ENCODE measurements at places on chromosomes 4 and X. TPM values are rescaled to one million over a fixed set of nuclear protein-coding genes. Genes with fewer than 3 reads are reported as not detected.

The TMEM187 gene
- total RNA-seq = 4.6 TPM

The GAGE12F gene
- not detected for total RNA-seq

The PABPC1L2B gene
- total RNA-seq = not detected

The ZCCHC18 gene
- 0.76 TPM for total RNA-seq

The SFRP2 gene
- total RNA-seq = not detected

The DAPP1 gene
- 38.8 TPM for total RNA-seq

The SHOX gene
- total RNA-seq = not detected

The APBB2 gene
- 11.0 TPM for total RNA-seq

The DCAF8L2 gene
- total RNA-seq = not detected

The MCF2 gene
- 0.52 TPM for total RNA-seq

The UGT2B11 gene
- total RNA-seq = not detected

The ATP1B4 gene
- not detected for total RNA-seq

The SPATA4 gene
- not detected for total RNA-seq

The BEND4 gene
- 0.47 TPM for total RNA-seq

The SLITRK4 gene
- not detected for total RNA-seq

The PAGE1 gene
- total RNA-seq = not detected

The ATP8A1 gene
- total RNA-seq = 18.2 TPM

The VSIG1 gene
- total RNA-seq = not detected

The GPM6B gene
- not detected for total RNA-seq

The MEPE gene
- total RNA-seq = not detected

The BMPR1B gene
- not detected for total RNA-seq

The CYLC1 gene
- total RNA-seq = not detected

The VEGFD gene
- total RNA-seq = not detected

The MAGEB3 gene
- not detected for total RNA-seq

The SYTL4 gene
- total RNA-seq = not detected

The CT45A6 gene
- total RNA-seq = not detected

The SLC10A4 gene
- 0.10 TPM for total RNA-seq

The AFF2 gene
- 1.5 TPM for total RNA-seq

The RASGEF1B gene
- 3.6 TPM for total RNA-seq

The TMEM271 gene
- not detected for total RNA-seq

The GABRG1 gene
- not detected for total RNA-seq

The CT83 gene
- not detected for total RNA-seq

The PDCL2 gene
- total RNA-seq = not detected

The SOWAHD gene
- 0.21 TPM for total RNA-seq

The CCDC120 gene
- 5.1 TPM for total RNA-seq

The POU3F4 gene
- total RNA-seq = not detected

The ATP5ME gene
- total RNA-seq = 217 TPM

The CT45A2 gene
- not detected for total RNA-seq

The ANKRD50 gene
- total RNA-seq = 0.12 TPM

The IL21 gene
- total RNA-seq = 138 TPM

The MOB1B gene
- 23.1 TPM for total RNA-seq

The RHOH gene
- 111 TPM for total RNA-seq

The KCND1 gene
- total RNA-seq = 3.3 TPM

The ADGRL3 gene
- not detected for total RNA-seq

The JADE3 gene
- total RNA-seq = 1.3 TPM

The CACNA1F gene
- total RNA-seq = 0.05 TPM

The LRIT3 gene
- total RNA-seq = not detected

The RGN gene
- total RNA-seq = not detected

The GPR82 gene
- 0.08 TPM for total RNA-seq

The MTNR1A gene
- total RNA-seq = not detected

The FABP2 gene
- total RNA-seq = not detected

Measured in activated T-helper 1 cell treated with anti-CD3 and anti-CD28 coated beads, Interleukin-12 subunit alpha, Interleukin-12 subunit beta, Interleukin-2, Interleukin-4 antibody, amounts not matched to agents 30 ng/mL and 10 ng/mL and 1 ng/mL, durations not matched to agents 14 hours and 24 hours and 36 hours (primary cell).